OCI-M1 (cell line): ENCODE measurements at places on chromosomes 5 and 9.

- DNase-seq = no peak
Observed at GRCh38 chr5:88957013-88957412, 74.0 kb upstream of the MEF2C start.

DNA sequence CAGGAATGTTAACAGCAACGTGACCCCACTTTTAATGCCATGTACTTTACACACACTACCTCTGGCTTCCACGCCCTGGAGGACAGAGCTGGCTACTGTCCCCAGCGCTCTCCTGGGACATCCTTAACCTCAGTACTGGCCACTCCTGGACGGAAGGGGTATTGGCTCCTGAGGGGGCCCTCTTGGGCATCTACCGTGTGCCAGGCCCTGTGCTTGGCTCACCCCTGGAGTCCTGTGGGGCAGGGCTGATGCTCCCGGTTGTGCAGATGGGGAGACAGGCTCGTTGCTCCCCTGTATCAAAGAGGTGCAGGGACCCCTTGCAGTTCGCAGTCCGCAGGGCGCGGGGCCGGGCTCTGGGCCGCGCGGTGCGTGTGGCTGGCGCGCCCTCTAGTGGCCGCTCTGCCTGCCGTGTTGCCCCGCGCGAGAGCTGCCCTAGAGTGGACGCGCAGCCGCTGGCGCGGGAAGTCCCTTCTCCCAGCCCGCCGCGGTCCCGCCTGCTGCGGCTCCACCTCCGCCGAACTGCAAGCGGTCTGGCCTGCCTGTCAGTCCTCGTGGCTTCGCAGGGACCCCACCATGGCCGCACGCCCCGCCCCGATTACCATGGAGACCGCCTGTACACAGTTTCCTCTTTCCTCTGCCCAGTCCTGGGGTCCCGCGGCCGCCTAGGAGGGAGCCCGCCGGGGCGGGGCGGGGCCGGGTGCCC lies at the start of gene WDR38:
Gene WDR38, plus strand, starts transcription at position 632 of the 703 bp plus-strand sequence. CDS start 72 bp downstream, outside the sequence.
- DNase-seq = peak; percentile 90

DNA sequence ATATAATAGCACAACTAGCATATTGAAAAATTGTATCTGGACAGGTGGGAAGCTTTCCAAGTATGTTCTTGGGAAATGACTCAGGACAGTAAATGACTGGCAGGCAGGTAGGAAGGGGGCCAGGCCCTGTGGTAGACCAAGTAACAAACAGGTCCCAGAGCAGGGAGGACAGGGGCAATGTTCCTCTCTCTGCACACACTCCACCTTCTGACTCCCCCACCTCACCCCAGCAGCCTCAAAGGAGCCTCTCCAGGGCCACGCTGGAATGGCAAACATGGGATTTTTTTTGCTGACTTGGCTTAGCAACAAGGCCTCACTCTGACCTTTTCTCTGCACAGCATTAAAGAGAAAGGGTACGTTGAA lies 31.1 kb upstream of the IQGAP2 start:
- DNase-seq = no peak

DNA sequence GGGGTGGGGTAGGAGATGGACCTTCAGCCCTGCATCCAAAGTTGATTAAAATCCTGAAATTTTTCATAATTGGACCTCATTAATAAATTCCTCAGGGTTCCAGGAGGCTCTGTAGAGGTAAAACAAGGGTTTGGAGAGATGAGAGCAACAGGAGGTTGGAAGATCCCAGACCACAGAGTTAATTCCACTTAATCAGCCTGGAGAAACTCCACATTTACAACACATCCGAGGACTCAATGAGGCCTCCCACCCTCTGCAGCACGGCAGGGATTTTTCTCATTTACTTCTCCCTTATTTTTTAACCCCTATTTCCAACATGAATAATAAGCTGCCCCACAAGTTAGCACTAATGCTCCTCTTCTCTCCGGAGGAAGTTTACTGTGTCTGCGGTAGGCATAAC lies 165.0 kb upstream of the MAP3K1 start:
- no peak for DNase-seq

DNA sequence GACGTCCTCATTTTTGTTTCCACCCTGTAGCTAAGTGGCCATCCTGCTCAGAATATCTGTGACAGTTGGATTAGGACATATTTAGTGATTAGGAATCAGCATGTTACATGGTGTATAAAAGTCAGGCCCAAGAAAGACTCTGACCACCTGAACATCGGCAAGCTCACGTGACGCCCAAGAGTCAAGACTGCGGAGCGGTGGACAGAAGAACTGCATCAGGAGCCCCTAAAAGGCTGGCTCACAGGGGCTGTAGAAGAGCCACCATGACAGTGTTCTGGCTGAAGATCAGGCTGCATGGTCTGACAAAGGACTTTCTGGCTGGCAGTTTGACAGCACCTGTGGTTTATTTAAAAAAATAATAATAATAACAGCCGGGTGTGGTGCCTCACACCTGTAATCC lies 185.3 kb downstream of the AUH start:
- DNase-seq = no peak

DNA sequence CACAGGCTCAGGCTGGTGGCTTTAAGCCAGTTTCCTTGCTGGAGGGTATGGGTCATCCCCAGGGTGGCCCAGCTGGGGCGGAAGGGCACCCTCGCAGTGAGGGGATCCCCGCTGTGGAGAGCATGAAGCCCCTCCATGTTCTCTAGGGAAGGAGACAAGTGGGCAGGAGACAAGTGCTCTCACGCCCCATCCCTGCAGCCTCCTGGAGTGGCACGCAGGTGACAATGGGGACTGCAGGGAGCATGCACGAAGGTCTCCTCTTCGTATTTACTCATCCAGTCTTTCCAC lies 83.3 kb downstream of the GTF3C4 start:
- no peak for DNase-seq

GRCh38 chr9:98331536-98332259 lies 76.2 kb upstream of the TBC1D2 start:
- no peak for DNase-seq

GRCh38 chr9:111258209-111258874 lies 71.7 kb downstream of the OR2K2 start:
- DNase-seq = no peak

- DNase-seq = no peak
Observed at GRCh38 chr9:99107421-99107820, 2.5 kb downstream of the TGFBR1 start.

- DNase-seq = no peak
Observed at GRCh38 chr9:125743682-125744428, 3.3 kb upstream of the PBX3 start.

- DNase-seq = no peak
Observed at GRCh38 chr9:34566322-34566721, 23.2 kb downstream of the CNTFR start.

GRCh38 chr5:171834461-171834860 lies 48.8 kb downstream of the SMIM23 start:
- DNase-seq = no peak

DNA sequence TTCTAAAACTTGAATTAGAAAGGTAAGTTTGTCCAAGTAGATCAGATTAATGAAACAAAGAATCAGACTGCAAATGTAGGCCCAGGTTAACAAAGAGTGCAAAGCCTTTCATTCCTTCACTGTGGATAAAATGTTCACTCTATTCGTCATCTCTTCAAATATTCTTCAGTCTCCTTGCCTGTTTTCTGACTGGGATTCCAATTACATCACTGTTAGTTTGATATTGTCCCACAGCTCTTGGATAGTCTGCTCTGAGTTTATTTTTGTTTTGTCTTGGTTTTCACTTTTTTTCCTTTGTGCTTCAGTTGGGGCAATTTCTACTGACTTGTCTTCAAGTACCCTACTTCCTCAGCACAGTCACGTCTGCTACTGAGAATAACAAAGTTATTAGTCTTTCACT lies 38.5 kb upstream of the GZMA start:
- no peak for DNase-seq

DNA sequence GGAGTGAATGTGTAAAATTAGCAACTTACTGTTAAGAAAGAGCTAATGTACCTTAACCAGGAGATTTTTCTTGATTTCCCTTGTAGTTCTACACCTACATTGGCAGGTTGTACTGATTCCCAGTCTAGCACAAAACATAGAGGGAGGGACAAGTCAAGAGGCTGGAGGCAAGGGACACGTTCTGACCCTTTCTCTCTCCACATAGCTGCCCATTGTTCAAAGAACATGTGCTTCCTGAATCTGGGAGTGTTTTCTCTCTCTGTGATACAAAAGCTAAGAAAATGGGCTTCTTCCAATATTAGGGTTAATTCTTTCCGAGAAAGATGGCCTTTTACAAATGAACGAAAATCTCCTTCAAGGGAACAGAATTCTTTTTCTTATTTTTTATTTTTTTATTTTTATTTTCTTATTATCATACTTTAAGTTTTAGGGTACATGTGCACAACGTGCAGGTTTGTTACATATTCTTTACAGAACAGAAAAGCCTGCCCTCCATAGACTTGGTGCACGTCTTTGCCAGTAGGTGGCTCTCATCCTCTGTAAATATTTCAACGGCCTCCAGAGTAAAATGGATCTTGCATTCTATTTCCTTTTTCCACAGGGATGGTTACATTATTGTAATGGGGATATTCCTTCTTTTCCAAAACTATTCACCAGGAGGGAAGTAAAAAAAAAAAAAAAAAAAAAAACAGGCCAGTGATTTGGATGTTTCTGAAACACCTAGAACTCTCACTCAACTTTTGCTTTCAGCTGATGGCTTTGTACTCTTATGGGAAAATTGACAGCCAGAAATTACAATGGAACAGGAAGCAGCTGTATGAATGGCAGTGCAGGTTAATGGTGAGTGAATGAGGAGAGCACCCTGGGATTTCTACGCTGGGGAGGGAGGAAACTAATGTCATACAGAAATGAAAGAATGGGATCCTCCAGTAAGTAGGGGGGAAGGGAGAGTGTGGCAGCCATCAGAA lies 13.1 kb upstream of the IFNA5 start:
- peak; percentile 59 for DNase-seq

DNA sequence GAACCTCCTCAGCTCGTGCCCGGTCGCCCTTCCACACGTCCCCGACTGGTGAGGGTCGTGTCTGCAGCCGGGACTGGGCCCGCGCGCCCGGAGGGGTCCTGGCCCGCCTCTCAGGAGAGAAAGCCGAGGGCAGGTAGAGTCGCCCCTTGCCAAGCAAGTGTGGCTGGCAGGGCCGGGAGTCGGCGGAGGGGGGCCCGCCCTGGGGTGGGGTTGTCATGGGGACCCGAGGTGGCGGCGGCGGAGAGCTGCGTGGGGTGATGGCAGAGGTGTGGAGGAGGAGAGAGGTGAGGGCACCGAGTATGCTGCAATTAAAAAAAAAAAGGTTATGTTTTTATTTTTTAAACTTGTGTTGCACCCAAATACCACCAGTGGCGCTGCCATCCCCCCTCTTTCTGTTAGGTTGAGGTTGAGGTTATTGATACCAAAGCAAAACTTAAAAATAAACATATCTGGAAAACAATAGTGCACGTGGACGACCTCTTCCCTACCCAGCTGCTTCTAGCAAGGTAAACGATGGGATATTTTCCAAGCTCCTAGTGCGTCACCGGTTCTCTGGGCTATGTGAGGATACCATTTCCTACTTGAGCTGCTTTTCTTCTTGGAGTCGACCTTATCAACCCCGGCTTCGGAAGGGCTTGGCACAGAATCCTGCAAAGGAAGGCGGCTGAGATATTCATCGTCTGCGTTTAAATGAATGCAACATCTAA lies 660 bp downstream of the SCAMP1 start:
- peak; percentile 76 for DNase-seq

DNA sequence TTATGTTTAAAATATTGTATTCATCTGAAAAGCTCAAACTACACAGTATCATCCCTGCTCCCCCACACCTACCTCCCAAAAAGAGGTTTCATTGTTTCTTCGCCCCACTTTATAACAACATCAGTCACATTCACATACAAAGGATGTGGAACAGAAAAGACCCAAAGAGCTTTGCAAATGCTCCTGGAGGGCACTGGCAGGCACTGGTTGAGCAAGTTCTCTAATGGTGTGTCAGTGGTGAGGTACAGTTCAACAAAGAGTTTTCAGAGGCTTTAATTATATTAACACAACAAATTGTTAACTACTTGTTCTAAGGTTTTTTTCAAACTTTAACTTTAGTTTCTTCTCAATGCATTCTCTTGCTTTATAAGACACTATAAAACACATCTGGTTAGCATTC lies 54.1 kb upstream of the ECM2 start:
- DNase-seq = no peak

DNA sequence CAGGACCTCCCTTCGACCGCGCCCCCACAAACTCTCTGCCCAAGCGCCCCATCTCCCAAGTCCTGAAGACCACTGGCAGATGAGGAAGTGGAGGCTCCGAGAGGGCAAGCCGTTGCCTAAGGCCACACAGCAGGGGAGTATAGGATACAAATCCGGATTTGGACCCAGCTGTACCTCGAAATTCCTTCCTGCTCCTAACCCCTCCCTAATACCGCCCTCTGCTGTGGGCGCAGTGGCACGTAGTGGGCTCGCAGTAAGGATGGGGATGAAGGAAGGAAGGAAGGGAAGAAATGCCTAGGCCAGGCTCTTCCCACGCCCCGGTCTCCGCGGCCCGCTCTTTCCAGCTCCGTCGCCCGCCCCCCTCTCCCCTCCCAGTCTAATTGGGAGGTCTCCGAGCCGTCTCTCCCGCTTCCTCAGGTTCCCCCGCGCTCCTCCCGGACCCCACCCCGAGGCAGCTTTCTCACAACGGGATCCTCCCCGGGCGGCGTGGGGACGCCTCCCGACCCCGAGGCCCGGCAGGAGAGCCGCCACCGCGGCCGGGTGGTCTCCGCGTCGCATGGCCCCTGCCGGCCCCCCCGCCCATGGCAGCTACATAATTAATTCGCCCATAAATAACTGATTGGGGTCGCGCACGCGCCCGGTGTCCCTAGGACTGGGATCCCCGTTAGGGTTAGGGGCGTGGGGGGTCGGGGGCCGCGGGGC lies 138.9 kb downstream of the C9orf50 start:
- no peak for DNase-seq

DNA sequence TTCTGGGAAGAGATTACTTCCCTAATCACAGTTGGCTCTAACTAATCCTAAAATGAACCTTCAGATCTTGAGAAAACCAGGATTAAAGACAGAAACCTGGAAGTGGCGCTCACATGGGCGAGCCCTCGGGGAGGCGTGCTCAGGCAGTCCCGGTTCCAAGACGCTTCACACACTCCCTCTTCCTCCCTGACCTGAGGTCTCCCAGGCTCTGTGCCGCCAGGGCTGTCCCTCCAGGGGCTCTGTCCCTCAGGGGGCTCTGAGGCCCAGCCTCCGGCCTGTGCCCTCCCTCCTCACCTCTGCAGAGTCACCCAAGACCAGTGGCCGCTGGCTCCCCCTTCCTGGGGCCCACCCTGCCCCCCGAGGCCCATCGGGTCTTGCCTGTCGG lies 10.2 kb downstream of the SLC9A3 start:
- no peak for DNase-seq

- DNase-seq = peak; percentile 57
Observed at GRCh38 chr9:98315551-98316060, 60.2 kb upstream of the TBC1D2 start.
